ENCODE measurements at places on chromosomes 6 and 20.

DNA sequence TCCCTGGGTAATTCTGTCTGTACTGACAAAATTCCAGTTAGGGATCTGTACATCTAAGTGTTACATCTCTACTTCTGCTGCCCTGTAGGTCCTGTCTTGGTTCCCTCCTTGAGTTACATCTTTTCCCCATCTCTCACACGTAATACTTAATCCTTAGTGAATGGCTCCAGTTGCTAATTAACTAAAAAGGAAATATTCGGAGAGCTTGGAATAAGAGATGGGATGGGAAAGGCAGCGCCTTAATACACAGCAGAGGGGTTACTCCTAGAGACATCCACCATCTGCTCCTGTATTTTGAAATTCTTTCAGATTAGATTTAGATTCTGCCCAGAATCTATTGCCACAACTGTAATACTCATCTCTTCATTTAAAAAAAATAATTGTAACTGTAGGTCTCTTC, 384.0 kb downstream of the SAMD5 start:
- no peak for DNase-seq

- no peak for DNase-seq
Measured at GRCh38 chr6:84242265-84242664, 14.8 kb upstream of the CEP162 start.

DNA sequence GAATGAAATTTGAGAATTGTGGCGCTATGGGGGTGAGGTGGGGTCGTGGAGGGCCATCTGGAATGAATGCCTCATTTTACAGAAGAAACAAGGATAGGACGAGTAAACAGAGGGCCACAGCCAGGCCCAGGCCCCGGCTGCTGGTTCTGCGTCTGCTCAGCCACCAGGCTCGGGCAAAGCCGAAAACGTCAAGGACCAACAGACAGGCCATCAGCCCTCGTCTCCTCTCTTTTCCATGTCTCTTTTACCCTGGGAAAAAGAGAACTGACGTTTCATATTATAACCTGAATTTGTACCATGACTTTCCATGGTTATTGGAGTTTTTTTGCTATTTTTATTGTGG, 212.4 kb upstream of the ARID1B start:
- no peak for DNase-seq

DNA sequence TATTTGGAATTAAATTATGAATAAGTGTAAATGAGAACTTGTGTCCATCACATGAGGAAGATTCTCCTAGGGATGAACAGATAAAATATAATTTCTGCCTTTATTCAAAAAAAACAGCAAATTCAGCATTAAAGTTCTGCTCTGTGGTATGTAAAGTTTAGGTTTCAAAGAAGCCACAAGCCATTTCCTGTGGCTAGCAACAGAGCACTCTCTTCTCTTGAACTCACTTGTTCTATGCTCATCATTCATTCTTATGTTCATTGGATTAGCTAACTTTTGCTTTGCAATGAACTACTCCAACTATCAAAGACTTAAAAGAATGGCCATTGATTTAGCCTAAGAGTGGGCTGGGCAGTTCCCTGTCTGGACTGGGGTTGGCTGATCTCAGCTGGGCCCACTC, 20.8 kb upstream of the SNRPB2 start:
- DNase-seq, result no peak

DNA sequence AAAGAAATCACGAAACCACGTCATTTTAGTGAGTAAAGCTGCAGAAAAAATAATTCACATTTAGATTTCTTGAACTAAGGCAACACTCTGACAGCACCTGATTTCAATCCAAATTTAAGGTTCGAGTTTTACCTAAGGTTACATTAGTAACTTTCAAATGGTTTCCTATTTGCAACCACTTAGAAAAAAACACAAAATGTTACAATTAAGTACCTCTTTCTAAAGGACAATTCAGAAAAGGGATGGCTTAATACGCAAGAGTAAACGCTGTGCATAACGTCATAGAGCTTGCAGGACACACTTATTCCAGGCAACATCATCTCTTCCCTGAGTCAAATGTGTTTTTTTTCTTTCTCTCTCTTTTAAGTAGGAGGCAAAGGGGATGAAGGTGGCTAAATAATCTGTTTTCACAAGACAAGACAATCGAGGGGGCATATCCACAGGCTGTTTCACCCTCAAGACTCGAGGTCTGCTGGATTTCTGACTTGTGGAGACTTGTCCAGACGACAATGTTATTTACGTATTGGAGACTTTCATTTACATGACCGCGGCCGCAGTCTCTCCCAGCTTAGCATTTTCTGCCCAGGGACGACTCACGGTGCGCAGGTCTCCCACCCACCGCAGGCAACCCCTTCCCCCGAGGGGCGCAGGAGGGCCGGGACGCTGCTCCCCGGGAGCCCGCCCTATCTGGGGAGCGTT, 86.0 kb downstream of the SESN1 start:
- DNase-seq, result peak; percentile 41

DNA sequence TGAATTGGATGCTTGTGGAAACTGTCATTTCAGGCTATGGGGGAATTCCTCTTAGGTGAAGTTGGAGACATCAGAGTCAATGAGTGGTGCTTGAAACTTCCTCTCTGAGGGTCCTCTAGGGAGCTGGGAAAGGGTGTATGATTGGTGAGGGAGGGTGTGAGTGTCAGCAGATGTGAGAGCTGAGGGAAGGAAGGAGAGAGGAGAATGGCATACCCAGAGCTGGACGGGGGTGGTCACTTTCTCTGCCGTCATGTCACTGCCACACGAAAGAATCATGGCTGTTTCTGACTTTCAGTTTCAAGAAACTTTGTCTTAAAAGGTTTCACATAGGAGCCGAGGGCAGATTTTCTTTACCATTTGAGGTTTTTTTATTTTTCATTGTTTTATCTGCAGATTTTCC, 50.3 kb downstream of the DEK start:
- no peak for DNase-seq

DNA sequence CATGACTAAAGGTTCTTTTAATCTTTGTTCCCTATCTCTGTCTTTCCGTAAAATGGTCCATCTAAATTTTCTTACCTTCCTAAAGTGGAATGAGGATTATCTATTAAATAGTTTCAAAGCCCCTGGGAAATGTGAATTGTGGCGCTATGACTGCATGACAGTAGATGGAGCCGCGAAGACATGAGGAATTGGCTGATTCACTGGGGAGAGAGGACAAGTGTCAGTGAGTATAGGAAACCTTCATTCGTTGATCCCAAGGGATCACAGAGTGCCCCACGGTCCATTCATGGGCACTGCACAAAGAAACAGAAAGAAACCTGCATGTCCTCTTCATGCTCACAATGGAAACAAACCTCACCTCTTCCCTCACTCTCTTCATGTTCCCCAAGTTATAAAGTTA, 479.3 kb upstream of the BTBD3 start:
- no peak for DNase-seq

- DNase-seq, result no peak
Measured at GRCh38 chr6:31705931-31706330, 735 bp upstream of the LY6G6F start.
